ENCODE measurements at places on chromosomes 2 and 18.

GRCh38 chr18:51447351-51448342 is 250.2 kb upstream of the MEX3C start:
- peak; percentile 27 for DNase-seq

DNA sequence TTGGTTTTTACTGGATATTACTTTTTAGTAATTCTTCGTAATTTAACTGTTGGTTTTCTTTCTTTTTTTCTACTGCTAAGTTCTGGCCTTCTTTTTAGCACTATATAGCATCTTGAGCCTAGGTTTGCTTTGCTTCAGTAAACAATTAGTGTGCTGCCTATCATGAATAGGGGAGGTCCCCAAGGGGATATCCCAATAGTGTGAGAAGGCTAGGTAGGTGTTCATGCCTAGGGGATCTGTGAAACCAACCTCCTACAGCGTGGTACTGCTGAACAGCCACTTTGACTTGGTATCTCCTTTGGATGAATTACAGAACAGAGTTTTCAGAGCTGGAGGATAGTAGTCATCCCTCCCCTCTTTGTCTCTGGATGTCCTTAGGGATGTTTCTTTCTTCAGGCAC is 310.2 kb upstream of the HNMT start:
- no peak for DNase-seq

DNA sequence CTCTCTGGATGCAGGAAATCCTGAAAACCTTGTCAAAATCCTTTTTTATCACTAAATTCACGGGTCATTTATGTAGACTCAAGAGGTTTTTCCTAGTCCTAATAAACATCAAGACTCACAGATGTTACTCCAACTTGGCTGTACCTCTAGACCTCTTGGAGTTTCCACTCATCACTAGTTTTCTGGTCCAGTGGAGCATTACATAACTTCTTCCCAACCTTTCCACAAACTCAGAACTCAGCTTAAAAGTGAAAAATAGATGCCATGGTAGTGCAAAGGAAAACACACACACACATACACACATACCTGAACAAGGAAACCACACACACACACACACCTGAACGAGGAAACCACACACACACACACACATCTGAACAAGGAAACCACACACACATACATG is 807.2 kb downstream of the LRP1B start:
- no peak for DNase-seq

- peak; percentile 19 for DNase-seq
Observed at GRCh38 chr2:98445177-98445682, 572 bp downstream of the INPP4A start.

- DNase-seq = no peak
Observed at GRCh38 chr18:50377061-50377798, 2.4 kb downstream of the SKA1 start.

GRCh38 chr2:38415023-38415422 is 38.0 kb upstream of the ATL2 start:
- DNase-seq = no peak

GRCh38 chr2:11024687-11025086 is 113.0 kb downstream of the KCNF1 start:
- DNase-seq = no peak

DNA sequence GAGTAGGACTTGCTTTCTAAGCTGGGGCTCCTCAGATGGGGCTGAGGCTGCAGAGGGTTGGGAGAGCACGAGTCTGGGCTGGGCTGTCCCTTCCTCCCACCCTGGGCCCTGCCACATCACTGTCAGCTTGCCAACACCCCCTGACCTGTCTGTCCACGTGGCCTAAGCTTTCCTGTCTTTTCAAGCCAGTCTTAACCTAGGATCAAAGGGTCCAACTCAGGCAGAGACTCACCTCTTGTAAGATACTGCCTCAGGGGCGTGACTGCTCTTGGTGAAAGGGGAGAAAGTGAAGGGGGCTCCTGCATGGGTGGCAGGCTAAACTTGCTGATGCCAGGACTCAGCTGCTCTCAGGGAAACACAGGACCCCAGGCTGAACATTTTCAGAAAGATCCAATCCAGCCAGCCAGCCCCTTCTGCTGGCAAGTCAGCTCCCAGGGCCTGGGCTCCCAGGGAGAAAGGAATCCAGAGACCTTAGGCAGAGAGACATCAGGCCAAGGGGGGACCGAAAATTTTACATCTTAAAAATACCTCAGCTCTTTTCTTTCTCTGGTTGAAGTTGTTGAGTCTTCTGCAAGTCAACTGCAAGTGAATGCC is 144.2 kb upstream of the ID2 start:
- no peak for DNase-seq

DNA sequence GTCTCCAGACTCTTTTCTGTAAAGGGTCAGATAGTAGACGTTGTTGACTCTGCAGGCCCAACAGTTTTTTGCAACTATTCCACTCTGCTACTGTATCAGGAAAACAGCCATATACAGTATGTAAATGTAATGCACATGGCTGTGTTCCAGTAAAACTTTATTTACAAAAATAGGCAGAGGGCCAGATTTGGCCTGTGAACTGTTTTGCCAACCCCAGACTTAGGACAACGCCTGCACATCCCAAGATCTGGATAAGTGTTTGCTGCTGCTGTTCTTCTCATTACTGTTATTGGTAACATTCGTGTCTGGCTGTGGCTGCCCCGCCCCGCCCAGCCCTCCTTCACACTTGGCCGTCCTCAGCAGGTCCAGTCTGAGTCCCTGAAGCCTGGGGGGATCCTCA is 94.6 kb upstream of the MCFD2 start:
- no peak for DNase-seq

DNA sequence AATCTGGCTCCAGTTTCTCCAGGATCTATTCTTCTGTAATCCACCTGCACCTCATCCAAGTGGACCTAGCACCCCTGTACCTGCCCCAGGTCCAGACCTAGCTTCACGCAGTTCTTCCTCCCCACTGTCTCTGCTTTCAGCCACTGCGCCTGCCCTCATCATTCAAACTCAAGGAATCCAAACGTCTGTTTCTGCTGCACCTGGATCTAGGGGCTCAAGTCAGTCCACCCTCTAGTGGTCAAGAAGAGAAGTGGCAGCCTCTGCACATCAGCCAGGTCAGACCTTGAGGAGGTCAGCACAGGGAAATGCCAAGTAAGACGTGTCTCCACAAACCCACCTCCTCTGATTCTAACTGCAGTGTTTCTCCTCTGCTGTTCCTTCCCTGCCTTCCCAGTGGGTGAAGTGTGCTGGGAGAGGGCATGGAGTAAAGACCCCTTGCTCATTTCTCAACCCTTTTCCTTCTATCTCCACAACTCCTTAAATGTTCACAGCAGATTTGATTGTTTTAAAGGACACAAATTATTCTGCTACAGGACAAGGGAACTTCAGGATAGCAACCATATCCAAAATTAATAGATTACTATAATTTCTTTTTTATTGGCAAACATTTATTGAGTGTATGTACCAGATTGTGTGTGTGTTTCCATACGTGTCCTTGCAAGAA is 8.6 kb upstream of the RNF152 start:
- DNase-seq = peak; percentile 69

GRCh38 chr2:56871644-56872043 is 687.9 kb downstream of the CCDC85A start:
- DNase-seq = no peak

DNA sequence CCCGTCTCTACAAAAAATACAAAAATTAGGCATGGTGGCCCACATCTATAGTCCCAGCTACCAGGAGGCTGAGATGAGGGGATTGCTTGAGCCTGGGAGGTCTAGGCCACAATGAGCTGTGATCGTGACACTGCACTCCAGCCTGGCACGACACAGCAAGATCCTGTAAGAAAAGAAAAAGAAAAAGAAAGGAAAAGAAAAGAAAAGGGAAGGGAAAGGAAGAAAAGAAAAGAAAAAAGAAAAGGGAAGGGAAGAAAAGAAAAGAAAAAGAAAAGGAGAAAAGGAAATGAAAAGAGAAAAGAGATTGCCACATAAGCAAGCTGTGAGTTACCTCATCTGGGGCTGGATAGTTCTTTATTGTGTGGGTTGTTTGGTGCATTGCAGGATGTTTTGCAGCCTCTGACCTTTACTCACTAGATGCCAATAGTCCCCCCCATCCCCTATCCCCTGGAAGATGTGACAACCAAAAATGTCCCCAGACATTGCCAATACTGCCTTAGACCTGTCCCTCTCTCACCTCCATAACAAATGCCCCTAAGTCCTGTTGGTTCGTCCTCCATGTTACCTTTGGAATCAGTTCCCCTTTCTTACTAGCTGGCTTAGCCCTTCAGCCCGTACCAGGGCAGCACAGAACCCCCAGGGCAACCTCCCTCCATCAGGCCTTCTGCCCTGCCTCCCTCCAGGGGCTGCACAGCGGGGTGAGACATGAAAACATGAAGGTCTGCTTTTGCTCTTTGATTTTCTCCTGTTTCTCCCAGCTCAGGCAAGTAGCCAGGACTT is 8.9 kb downstream of the ASPRV1 start:
- no peak for DNase-seq

DNA sequence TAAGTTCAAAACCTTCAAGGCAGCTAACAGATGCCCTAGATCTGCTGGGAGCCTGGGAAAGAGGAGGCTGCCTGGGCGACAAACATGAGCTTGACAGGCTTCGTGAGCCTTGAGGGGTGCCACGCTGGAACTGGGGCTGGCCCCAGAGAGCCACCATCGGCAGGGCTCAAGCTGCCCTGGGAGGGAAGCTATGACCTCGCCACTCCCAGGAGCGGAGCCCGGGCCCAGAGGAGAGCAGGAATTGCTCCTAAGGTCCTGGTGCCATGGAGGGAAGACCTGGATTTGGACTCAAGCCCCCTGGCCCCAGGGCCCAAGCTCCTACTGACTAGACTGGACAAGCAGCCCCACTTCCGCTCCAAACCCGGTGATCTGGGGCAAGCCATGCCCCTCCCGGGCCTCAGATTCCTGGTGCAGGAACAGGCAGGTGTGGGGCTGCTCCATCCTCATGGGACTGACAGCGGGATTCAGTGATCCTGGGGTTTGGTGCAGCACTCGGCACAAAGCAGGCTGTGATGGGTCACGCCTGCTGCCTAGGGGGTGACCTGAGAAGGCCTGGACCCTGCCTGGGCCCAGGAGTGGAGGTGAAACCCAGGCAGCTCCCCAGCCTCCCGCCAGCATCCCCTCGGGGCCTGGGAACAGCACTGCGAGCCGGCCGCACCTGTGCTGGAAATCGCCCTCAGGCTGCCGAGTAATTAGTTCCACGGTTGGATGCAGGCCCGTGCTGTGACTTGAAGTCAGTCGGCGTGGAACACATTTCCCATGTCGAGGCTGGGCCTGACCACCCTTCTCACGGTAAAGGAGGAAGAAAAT is 246.9 kb downstream of the NDUFA10 start:
- no peak for DNase-seq

GRCh38 chr2:189933911-189934399 is 128.6 kb downstream of the MSTN start:
- peak; percentile 45 for DNase-seq

- no peak for DNase-seq
Observed at GRCh38 chr2:121890041-121890440, 134.6 kb downstream of the TSN start.

GRCh38 chr2:67311536-67311935 is 85.6 kb upstream of the ETAA1 start:
- peak; percentile 82 for DNase-seq

- DNase-seq = peak; percentile 0
Observed at GRCh38 chr2:5915881-5916310, 223.7 kb downstream of the SOX11 start.

GRCh38 chr18:7755753-7756475 is 188.8 kb downstream of the PTPRM start:
- peak; percentile 9 for DNase-seq

GRCh38 chr2:149167001-149167780 is 128.7 kb downstream of the LYPD6B start:
- DNase-seq = peak; percentile 57

GRCh38 chr2:136935119-136935518 is 169.8 kb downstream of the THSD7B start:
- DNase-seq = no peak

GRCh38 chr2:111632661-111633060 is 251.3 kb downstream of the ANAPC1 start:
- DNase-seq = no peak

DNA sequence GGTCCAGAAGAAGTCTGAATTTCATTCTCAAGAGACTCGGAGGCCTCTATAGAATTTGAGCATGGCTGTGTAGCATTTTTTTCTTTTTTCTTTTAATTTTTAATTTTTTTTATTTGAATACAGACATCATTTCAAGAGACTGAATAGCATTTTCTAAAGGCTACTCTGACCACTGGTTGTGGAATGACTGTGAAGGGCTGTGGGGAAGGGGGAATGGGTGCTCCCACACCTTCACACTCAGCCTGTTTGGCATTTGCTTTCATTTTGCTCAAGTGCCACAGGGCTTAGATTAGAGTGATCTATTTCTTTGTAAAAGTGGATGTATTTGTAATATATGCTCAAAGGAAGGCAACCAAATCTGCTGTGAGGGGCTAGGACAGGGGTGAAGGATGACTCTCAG is 142.0 kb upstream of the SPOPL start:
- no peak for DNase-seq

DNA sequence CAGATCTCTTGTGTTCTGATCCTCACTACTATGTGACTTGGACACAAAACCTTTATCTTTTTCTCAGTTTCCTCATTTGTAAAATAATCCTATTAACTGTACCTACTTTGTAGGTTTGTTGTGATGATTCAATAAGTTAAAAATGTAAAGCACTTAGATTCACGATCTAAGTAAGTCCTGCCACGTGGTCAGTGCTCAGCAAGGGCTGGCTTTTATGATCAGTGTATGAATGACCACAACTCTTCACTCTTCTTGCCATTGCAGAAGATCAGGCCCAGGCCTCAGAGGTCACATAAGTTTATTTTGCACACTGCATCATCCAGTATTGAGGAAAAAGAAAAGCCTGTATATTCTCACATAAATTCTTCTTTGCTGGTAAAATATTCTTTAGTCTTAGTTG is 1192.5 kb upstream of the ACVR2A start:
- DNase-seq = no peak

DNA sequence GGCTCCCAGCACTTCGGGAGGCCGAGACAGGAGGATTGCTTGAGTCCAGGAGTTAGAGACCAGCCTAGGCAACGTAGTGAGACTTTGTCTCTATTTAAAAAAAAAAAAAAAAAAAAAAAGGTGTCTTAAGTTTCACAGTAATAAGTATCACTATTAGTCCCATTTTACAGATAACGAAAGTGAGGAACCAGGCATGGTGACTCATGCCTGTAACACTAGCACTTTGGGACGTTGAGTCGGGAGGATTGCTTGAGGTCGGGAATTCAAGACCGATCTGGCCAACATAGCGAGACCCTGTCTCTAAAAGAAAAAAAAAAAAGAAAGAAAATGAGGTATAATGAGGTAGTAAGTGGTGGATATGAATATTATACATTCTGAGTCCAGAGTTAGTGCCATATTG is 2.5 kb downstream of the KCNJ13 start:
- no peak for DNase-seq

GRCh38 chr2:205700331-205701132 is 18.2 kb downstream of the NRP2 start:
- DNase-seq = peak; percentile 43

- peak; percentile 37 for DNase-seq
Observed at GRCh38 chr2:42928692-42929545, 136.5 kb upstream of the HAAO start.

DNA sequence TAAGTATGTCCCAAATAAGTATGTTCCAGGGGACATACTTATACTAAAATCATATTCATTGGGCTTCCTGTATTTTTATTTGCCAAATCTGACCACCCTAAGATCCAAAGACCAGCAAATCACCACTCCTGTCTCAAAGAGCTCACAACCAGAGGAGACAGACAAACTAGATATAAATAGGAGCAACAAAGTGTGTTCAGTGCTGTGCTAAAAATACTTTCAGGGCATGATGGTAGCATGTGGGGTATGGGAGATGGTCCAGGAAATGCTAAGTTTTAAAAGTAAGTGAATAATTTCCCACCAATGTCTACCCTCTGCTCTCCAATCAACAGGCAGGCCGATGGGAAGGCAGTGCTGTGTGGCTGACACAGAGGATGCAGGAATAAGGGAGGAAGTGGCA is 87.1 kb downstream of the C1QL2 start:
- DNase-seq = no peak
